Activated effector memory CD4-positive, alpha-beta T cell treated with anti-CD3 and anti-CD28 coated beads, Interleukin-2, amount 50 U/mL, for 16 hours (primary cell): ENCODE measurements at places on chromosomes 6 and 20.
A peak's percentile ranks its signal among the peaks of the same experiment; 100 is the strongest.

GRCh38 chr6:158415666-158416065 lies 103.4 kb downstream of the TULP4 start:
- no peak for DNase-seq

DNA sequence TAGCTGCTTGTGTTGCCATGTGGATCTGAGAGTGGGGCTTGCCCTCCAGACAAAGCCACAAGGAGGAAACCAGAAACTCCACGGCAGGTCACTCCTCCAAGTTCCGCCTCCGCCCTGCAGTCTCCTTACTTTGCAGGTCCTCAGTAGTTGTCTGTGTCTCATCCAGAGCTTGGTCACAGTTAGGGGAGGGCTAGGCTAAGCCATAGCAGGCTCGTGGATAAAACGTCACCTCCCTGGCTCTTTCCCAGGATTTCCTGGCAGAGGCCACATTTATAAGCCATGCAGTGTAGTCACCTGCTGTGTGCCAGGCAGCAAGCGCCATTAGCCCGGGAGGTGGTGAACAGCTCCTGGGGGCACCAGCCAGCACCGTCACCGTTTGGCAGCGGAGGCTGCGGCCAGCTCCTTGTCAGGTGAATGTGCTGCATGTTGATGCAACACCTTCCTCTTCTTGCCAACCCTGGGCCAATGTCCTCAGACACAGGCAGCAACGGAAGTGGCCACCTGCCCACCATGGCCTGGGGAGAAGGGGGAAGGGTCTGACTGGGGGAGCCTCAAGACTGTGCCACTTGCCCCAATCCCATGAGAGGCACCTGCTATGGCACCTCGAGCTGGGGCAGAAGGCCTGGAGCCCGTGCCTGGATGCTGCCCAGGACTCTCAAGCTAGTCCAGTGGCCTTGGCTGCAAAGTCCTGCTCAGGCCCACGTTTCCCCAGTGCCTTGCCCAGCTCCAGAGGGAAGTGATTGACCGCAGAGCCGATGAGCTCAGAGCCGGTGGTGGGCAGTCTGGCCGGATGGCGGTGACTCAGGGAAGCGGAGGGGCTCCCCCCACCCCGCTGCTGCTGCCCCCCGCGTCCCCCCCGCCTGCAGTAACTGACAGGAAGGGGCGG lies 39.0 kb upstream of the SLCO4A1 start:
- DNase-seq, result peak; percentile 74

- no peak for DNase-seq
Measured at GRCh38 chr20:17768271-17768670, 68.5 kb downstream of the BANF2 start.

DNA sequence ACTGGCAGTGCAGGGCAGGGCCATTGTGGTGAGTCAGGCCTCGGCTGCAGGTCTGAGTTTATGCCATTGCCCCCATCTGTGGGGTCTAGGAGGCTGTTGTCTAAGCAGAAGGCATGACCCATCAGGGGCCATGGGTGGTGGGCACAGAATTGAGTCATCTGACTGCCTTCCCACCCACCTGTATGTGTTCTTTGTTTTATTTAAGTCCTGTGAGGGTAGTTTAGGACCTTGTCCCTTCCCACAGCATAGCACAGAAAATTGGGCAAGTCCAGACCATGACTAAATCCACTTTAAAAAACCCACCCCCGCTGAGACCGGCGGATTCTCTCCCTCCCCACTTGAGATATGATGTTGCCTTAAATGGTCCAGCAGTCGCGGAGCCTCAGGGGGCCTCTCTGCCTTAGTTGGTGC lies 40.3 kb downstream of the ERMARD start:
- DNase-seq, result no peak

DNA sequence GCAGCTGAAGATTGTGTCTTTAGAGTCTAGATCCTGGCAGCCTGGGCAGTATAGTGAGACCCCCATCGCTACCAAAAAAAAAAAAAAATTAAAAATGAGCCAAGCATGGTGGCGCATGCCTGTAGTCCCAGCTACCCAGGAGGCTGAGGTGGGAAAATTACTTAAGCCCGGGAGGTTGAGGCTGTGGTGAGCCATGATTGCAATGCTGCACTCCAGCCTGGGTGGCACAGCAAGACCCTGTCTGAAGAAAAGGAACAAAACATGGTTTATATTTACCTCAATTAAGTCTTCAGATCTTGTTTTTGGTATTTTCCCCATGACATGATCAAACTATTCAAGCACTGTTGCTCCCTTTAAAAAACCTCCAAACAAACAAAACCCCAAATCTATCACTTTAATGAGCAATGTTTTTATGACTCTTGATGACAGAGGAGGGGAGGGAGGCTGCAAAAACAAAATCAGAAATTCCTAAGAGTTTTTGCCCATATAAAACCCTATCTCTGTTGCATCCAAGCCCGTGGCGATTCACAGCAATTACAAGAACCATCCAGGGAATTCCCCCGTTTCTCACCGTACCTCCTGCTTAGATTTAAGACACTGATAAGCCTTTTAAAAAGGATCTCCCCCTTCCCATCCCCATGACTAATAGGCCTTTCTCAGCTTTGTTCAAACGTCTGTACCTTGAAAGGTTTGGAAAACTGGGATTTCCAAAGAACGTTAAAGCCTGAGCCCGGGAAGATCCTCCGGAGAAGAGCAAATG lies 259.9 kb downstream of the BMP7 start:
- DNase-seq, result no peak

- peak; percentile 84 for DNase-seq
Measured at GRCh38 chr20:49384437-49385434, 97.7 kb downstream of the KCNB1 start.

GRCh38 chr6:151179321-151179720 lies 60.4 kb upstream of the AKAP12 start:
- no peak for DNase-seq

GRCh38 chr6:150652848-150653613 lies 53.3 kb downstream of the PLEKHG1 start:
- no peak for DNase-seq
